ENCODE measurements at places on chromosomes 11 and 22.

DNA sequence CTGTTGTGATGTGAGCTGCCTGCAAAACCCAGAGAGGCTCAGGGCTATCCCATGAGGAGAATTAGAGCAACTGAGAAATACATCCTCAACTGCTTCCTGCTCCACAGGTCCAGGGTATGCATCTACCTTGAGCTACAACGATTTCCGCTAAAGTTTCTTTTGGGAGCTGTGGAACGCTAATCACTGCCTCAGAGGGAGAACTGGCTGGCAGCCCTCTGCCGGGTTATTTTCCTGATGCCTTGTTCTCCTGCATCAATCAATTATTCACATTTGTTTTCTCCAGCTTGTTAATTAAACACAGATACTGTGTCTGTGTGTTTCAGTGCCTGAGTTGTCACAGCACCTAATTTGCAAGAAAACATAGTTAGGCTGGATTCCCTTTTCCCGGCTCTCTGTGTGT is 211.1 kb upstream of the PLET1 start:
- no peak for DNase-seq

- DNase-seq: no peak
Observed at GRCh38 chr22:31445642-31446041, 44.0 kb downstream of the EIF4ENIF1 start.

DNA sequence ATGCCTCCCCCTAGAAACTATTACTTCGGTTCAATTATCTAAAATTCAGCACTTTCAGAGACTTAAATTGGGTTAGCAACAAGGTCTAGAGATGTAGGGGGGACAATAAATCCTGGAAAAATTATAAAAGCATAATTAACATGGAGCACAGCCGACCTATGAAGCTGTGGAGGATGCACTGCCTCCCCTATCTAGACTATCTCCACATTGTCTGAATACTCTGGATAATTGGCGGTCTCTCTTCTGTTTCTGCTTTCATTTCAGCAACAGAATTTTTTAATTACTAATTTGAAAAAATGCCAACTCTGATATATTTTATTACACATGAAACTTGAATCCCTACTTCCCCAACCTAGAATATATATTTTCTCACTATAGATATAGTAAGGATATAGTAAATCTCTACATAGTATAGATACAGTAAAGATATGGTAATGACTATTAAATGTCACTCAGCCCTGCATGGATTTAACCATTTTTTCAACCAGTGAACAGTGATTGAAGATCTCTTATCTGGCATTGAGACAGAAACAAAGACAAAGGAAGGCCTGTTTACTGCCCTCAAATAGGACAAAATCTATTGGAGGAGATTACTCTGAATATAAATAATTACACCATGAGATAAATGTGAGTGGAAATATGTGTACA is 157.6 kb downstream of the BLID start:
- no peak for DNase-seq

- no peak for DNase-seq
Observed at GRCh38 chr11:130631119-130631518, 182.7 kb downstream of the ADAMTS15 start.

- DNase-seq: no peak
Observed at GRCh38 chr11:35247428-35247827, 108.5 kb downstream of the CD44 start.

- DNase-seq: no peak
Observed at GRCh38 chr11:62431171-62431901, 12.5 kb downstream of the SCGB1A1 start.

GRCh38 chr11:74822170-74822569 is 73.5 kb downstream of the RNF169 start:
- DNase-seq: no peak

GRCh38 chr11:60834742-60835533 is 7.0 kb upstream of the CCDC86 start:
- no peak for DNase-seq

- no peak for DNase-seq
Observed at GRCh38 chr11:134468796-134469195, 56.8 kb upstream of the B3GAT1 start.

- DNase-seq: peak; percentile 79
Observed at GRCh38 chr11:76208438-76209374, 2.4 kb upstream of the WNT11 start.

- no peak for DNase-seq
Observed at GRCh38 chr11:65128182-65129145, 5.9 kb downstream of the SYVN1 start.

- no peak for DNase-seq
Observed at GRCh38 chr11:125873881-125874555, 13.4 kb upstream of the HYLS1 start.

DNA sequence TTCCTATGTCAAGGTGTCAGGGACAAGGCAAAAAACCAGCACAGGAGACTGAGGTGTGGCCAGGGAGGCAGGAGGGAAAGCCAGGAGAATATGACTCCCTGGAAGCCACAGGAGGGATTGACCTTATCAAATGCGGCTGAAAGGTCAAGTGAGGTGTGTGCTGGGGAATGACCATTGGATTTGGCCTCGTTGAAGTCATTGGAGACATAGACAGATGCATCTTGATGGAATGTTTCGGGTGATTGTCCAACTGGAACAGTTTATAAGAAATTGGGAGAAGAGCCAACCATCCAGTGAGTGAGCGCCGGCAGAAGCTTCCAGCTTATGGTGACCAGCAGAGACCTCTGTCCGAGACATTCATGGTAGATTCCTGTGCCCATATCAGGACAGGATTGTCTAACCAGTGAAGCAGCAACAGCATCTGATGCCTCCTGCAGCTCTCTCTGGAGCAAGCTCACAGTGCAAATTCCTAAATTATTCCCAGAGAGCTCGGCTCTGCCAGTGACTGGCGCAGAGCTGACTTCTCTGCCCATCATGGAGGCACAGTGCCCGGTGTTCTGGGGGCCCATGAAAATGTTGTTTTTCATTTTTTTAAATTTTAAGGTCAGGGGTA is 95.4 kb downstream of the MYO18B start:
- no peak for DNase-seq

- no peak for DNase-seq
Observed at GRCh38 chr11:126404367-126404766, 48.9 kb downstream of the ST3GAL4 start.

- no peak for DNase-seq
Observed at GRCh38 chr22:23077627-23078461, 7.5 kb downstream of the GNAZ start.

GRCh38 chr11:61553373-61554171 is 27.3 kb downstream of the SYT7 start:
- DNase-seq: no peak

DNA sequence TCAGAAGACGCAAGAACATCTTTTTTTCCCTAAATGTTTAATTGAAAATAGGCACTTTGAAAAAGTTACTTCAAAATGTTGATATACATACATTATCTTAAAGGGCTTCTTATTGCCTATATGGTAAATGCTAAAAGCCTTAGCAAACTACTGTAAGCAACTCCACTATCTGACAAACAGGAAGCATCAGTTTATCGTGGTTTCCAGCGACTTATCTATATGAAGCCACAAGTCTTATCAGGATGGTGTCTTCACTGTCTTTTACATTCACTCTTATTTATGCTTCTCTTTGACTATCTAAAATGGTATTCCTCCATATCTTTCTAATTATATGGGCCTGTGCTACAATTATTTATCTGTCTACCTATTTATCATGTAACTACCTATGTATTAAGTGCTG is 2091.9 kb downstream of the LRRC4C start:
- no peak for DNase-seq

- peak; percentile 43 for DNase-seq
Observed at GRCh38 chr11:130634961-130635473, 186.6 kb downstream of the ADAMTS15 start.

DNA sequence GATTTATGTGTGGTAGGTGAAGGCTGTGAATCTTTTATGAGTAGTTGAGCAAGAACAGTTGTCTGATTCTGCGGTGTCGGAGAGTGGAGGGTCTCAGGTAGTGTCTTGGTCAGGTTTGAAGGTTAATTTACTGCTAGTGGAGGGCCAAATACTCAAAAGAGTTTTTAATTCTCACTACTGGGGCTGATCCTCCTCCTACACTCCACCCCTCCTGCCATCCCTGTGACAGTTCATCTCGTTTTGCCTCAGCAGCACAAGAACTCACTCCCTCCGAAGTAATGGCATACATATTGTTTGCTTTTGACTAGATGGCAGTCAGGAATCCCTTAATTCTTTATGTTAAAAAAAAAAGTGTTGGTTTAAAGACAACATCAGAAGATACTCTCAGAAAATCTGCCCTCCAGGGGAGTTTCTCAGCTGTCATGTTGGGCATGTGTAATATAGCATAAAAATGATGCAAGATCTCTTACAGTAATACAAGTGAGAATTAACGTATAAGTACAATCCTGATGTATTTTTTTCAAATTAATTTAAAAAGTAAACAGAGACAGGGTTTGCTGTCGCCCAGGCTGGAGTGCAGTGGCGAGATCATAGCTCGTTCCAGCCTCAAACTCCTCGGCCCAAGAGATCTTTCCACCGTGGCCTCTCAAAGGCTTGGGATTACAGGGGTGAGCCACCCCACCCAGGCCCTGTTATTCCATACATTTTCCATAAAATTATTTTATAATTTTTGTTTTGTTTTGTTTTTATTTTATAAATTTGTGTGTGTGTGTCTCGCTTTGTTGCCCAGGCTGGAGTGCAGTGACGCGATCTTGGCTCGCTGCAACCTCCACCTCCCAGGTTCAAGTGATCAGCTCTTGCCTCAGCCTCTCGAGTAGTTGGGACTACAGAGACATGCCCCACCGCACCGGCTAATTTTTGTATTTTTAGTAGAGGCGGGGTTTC is 1.3 kb downstream of the FAR1 start:
- no peak for DNase-seq

GRCh38 chr11:69999721-70000120 is 78.4 kb upstream of the ANO1 start:
- DNase-seq: no peak

DNA sequence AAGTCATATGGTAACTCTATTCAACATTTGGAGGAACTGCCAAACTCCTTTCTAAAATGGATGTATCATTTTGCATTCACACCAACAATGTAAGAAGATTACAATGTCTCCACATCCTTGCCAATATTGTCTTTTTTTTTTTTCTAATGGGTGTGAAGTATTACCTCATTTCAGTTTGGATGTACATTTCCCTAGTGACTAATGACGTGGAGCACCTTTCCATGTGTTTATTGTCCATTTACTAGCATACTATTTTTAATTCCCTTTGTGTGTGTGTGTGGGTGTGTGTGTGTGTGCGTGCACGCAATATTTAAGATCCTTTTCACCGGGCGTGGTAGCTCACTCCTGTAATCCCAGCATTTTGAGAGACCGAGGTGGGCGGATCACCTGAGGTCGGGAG is 62.7 kb downstream of the APOL3 start:
- DNase-seq: no peak

DNA sequence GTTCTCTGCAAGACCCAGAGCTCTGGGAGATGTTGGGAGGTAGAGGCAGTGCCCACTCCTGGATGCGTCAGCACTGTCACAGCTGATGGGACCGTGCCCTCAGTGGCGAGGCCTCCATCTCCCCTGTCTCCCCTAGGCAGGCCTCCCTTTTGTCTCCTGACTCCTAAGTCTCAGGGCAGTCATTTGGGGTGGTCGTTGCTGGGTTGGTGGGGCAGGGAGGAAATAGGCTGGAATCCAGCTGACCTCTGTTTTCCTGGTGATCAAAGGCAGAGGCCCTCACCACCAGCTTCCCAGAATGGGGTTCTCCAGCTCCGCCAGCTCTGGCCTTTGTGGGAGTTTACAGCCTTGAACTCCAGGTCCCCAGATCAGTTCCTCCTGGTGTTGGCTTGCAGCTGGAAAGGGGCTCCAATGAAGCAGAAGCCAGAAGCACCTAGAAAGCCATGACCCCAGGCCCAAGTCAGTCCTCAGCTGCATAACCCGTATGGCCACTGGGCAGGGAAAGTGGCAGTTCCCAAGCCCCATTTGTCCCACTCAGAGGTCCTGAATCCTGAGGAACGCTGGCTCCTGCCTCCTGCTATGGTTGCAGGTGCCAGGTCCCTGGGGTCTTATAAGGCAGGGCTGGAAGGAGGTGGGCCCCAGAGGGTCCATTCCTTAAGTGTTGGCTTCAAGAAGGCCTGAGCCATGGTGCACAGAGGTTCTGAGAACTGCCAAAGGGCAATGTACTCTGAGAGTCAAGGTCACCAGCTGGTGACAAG is 7.3 kb upstream of the FXYD2 start:
- DNase-seq: no peak

DNA sequence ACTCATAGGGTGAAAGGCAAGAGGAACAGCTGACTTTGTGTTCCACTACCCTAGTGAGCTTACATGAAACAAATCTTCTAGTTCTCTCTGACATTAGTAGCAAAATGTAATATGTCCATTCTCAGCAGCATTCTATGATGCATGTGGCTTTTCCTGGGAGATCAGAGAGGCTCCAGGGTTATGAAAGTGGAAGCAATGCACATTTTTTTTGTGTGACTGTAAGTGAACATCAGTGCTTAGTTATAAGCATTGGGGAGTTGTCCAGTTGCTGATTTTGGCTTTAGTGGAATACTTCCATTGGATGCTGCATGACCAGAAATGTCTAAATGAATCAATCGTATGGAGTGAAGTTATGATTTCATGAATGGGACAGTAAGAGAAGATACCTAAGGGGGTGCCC is 255.9 kb downstream of the FAT3 start:
- no peak for DNase-seq

GRCh38 chr22:37525073-37525745 is 6.0 kb upstream of the CARD10 start:
- no peak for DNase-seq

- DNase-seq: no peak
Observed at GRCh38 chr11:66956689-66957290, 1.4 kb downstream of the PC start.

GRCh38 chr22:49364398-49364797 is 463.3 kb downstream of the BRD1 start:
- no peak for DNase-seq

DNA sequence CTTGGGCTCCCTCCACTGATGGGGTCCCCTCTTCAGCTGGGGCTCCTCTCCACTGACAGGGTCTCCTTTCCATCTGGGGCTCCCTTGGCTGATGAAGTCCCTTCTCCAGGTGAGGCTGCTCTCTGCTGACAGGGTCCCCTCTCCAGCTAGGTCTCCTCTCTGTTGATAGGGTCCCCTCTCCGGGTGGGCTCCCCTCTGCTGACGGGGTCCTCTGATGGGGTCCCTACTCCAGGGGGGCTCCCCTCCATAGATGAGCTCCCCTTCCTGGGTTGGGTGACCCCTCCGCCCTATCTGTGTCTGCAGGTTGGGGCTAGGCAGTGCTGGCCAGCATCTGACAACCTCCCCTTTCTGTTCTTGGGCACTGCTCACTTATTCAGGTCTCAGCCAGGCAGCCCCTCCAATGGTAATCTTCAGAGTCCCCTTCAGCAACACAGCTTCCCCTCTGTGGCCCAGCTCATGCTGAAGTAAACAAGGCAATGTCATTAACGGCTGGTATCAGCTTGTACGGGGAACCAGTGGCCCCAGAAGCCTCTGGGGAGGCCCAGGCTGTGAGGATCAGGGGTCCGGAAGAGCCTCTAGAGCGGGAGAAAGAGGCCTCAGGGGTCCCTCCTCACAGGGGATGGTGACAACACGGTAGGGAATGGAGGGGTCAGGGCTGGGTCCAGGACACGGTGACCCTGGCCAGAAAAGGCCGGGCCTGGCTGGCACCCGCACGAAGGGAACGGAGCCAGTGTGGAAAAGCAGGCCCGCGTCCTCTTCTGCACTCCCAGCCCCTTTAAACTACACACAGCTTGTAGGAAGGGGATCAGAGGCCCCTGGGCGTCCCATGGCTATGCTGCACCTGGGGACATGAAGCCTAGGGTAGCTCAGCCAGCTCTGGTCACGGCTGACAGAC is 9.6 kb upstream of the CD81 start:
- no peak for DNase-seq

GRCh38 chr22:50710221-50710620 is 27.8 kb upstream of the ACR start:
- no peak for DNase-seq

Measured in NCI-H774 (cell line).